ENCODE measurements at places on chromosomes 16 and 17.

- no peak for DNase-seq
These were observed 2.0 kb downstream of the MAZ start for GRCh38 chr16:29808219-29808900.

DNA sequence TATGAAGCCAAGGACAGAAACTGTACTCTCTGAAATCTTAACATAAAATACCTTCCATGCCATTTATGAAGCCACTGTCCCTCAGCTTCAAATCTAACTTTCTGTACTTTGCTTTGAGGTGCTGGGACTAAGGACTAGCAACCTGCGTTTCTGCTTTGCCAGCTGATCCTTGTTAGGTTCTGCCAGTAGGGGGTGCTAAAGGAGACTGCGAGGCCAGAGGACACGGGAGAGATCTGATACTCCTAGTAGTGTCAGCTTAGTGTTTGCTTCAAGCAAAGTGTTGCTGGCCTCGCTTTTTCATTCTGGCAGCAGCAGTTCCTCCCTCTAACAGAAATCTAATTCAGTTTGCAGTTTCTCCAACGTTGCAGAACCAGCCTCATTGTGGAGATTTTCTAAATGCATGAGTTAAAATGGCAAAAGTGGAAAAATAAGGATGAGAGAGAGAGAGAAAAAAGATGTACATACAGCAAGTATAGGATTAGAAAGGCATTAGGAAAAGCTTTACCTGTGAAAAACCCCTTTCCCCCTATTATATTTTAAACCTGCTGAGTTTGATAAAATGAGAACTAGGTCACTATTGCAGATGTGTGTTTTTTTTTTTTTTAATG, 297.5 kb downstream of the CA10 start:
- no peak for DNase-seq

DNA sequence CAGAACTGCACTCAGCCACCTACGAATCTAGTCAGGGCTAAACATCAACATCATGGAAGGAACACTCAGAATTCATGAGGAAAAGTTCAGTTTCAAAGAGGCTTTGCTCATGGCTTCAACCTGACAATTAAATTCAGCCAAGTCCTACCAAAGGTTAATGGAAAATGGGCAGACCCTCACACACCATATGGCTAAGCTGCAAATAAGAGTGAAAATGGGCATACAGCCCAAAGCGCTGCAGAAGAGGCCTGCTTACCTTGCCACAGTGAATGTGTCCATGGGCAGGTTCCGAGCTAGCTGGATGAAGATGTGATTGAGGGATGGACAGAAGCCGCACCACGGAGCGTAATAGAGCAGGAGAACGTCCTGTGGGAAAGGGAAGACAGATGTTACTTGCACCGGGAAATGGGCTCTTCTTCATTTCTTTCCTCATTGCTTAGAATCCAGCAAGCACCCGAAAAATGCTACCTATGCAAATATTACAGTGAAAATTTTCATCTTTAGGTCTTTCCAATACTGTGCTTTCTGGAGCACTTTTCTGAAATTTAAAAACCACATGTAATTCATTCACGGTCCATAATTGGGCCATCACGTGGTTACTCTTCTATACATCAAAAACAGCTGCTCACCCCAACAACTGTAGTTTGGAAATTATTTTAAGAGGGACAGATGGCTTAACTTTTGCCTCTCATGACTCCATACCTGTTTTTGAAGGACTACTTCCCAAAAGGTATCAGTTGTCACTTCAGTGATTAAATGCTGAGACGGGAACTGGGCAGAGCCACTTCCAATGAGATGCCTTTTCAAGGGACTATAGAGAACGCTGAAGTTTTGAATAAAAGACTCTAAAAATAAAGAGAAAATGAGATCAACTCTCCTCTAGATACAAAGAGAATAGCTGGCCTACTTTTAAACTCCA, 19.6 kb downstream of the SNN start:
- no peak for DNase-seq

GRCh38 chr16:54283725-54284318, 2.8 kb downstream of the IRX3 start:
- no peak for DNase-seq

GRCh38 chr17:7912927-7913524, 3.1 kb downstream of the RNF227 start:
- no peak for DNase-seq

DNA sequence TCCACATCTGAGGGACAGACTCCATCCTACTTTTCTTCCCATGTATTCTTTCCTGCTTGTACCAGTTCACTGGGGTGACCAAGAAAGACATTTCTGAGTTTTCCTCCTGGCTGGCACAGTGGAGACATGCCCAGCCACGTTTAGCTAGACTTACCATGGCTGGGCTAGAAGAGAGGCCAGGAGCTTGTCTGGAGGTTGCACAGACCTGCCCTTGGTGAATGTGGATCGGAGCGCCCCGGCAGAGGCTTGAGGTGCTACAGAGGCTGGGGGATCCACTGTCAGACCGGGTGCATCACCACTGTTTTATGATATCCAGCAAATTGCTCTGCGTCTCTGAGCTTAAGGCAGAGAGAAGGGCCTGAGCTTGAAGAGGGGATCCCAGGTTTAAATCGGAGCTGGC, 3.5 kb downstream of the IL4R start:
- no peak for DNase-seq

GRCh38 chr17:41383690-41384089, 1.6 kb upstream of the KRT34 start:
- DNase-seq: no peak

- DNase-seq: no peak
These were observed 29.9 kb downstream of the NKD1 start for GRCh38 chr16:50578137-50578536.

DNA sequence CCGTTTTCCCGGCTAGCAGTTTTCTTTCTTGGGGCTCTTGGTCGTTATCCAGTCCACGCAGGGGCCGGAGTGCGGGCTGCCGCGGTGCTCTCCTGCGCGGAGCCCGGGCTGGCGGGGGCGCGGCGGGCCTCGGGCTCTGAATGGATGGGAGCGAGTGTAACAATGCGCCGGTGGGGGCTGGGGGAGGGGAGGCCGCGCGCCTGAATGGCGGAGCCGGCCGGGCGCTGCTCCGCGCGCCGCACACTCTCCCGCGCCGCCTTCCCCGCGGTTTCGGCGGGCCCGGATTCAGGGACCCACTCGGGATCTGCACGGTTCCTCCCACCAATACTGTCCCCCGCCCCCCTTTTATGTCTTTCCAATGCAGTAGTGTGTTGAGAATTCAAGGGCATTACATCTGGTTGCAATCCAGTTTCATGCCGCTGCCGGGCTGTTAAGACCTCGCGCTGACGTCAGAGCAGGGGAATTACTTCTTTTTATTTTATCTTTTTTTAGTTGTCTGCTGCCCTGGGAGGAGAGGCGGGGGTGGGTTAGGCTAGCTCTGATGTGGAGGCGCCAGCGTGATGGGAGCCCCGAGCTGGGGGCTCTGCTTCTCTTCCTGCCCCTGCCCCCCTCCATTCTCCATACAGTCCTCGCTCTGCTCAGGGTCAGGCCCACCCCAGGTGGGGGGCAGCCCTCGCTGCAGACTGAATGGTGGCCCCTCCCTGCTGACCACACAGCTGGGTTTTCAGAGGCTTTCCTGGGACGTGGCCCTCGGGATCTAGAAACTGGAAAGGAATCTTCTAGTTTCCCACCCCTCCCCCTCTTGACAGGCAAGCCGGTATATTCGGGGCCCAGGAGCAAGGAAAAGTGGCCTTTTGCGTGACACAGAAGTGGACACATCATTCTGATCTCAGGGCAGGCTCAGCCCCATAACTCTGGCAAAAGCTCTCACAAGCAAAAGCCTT, 1.8 kb downstream of the RAI1 start:
- DNase-seq: peak; percentile 41

GRCh38 chr17:27526604-27527002, 70.4 kb downstream of the KSR1 start:
- no peak for DNase-seq

- no peak for DNase-seq
These were observed at the start of gene CD300E for GRCh38 chr17:74623693-74624093. Gene CD300E (minus strand): TSS chr17:74623738. CDS start chr17:74623621, 117 bp downstream.

DNA sequence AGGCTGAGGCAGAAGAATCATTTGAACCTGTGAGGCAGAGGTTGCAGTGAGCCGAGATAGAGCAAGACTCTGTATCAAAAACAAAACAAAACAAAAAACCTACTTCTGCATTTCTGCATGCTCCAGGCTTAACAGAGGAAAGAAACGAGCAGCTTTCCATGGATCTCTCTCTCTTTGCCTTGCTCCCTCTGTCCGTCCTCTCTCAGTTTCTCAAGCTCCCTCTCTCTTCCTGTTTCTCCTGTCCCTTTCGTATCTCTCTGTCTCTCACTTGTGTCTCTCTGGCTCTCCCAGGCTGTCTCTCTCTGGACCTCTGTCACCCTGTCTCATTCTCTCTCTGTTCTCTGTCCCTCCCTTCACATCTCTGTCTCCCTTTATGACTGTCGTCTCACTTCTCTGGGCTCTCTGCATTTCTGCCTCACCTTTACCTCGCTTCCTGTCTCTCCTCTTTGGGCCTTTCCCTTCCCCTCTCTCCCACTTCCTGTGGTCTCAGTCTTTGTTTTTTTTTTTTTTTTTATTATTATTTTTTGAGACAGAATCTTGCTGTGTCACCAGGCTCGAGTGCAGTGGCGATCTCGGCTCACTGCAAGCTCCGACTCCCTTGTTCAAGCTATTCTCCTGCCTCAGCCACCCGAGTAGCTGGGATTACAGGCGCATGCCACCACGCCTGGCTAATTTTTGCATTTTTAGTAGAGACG, 4.1 kb upstream of the PITPNA start:
- DNase-seq: no peak

DNA sequence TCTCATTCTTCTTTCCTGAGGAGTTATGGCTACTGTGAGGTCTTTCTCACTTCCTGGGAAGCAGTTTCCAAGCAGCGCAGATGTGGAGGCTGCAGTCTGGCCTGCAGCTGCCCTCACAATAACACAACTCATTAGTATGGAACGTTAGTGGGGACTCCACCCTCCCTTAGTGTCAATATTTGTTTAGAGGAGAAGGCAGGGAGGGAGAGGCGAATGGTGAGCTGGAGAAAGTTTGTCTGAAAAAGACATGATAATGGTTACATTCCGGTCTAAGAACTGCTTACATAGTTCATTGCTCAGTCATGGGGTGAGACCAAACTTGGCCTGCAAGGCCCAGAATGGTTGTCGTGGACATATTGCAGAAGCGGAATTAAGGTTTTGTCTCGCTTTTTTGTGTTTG, 170.2 kb downstream of the HS3ST3B1 start:
- peak; percentile 90 for DNase-seq

DNA sequence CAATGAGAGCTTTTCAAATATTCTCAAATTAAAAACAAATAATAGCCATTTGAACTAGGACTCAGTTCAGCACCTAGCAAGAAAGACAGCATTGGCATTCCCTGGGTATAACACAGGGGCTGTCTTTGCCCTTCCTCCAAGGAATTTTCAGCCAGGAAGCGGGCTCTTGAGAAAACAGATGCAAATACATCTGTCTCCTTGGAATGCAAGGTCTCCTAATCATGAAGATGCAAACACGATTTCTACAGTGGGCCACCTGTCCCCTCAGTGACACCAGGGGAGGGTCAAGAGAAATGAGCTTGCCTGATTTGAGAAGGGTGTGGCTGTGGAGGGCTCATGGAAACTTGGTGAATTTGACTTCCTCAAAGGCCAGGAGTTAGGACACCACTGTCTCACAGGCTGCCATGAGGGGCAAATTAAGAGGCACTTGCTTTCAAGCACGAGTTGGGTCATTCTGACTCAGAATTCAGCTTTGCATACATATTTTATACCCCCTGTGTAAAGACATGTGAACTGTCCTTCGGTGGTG, 24.5 kb upstream of the SUPT4H1 start:
- no peak for DNase-seq

GRCh38 chr16:78094166-78094565, 5.3 kb upstream of the WWOX start:
- DNase-seq: no peak

- DNase-seq: no peak
These were observed 4.5 kb upstream of the ITGAX start for GRCh38 chr16:31350275-31351005.

- no peak for DNase-seq
These were observed 2.1 kb upstream of the CEP295NL start for GRCh38 chr17:78905116-78905515.

- no peak for DNase-seq
These were observed 95.6 kb upstream of the CDYL2 start for GRCh38 chr16:80899809-80900592.

GRCh38 chr16:11672206-11673090, 4.2 kb downstream of the SNN start:
- no peak for DNase-seq

DNA sequence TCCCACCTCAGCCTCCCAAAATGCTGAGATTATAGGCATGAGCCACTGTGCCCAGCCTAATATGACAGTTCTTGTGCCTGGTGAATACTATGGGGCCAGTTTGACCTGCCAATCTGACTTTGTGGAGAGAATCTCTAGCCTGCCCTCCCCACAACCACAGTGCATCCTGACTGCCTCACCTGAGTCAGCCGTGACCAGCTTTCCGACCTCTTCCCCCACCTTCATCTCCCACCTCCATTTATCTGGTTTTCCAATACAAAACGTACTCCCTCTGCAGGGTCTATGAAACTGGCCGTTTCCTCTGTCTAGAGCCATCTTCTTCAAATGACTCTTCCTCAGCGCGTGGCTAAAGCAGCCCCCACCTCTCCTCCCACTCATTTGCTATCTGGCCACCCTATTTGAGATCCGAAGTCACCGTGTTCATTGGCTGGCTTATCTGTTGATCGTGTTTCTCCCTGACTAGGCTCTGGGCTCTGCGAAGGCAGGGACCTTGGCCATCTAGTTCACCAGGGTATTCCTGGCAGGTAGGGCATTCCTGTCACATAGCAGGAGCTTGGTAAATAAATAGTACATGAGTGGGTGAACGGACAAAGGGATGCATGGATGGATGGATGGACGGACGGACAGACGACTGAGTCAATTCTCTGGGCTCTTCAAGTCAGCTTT, 22.3 kb upstream of the PLLP start:
- DNase-seq: no peak

GRCh38 chr17:10727192-10727591, 2.6 kb downstream of the TMEM220 start:
- no peak for DNase-seq

GRCh38 chr17:27506348-27507218, 50.3 kb downstream of the KSR1 start:
- DNase-seq: no peak

GRCh38 chr16:50668368-50669008, 12.6 kb downstream of the SNX20 start:
- no peak for DNase-seq

GRCh38 chr16:2804728-2805127, 6.5 kb downstream of the PRSS41 start:
- DNase-seq: no peak

DNA sequence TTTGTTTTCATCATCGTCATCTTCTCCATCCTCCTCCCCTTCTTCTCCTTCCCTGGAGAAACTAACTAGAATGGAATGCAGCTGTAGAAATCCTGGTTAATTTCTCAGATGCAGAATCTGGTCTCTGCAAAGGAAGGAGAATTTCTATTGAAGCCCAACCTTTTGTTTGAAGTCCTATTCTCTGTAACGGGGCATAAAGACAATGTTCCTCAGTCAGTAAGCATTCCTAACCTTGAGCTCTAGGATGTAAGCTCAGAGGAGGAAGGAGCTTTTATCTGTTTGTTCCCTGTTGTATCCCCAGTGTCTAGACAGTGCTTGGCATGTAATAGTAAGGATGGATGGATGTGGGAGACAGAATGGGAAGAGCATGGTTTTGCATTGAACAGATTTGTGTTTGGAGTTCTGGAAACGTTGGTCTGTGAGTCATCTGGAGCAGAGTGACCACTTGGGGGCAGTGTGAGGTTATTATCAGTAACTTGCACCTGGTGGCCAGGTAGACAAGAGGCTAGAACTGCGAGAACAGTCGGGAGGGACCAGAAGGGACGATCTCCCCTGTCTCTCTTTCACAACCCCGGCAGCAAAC, 363.7 kb downstream of the SNX29 start:
- DNase-seq: peak; percentile 39

- DNase-seq: no peak
These were observed 45.4 kb downstream of the LAT start for GRCh38 chr16:29030086-29030840.

Measured in BJ (cell line).